Muscle of arm (tissue), 14 donors: ENCODE measurements at places on chromosomes 4 and X. TPM values are rescaled to one million over a fixed set of nuclear protein-coding genes. Genes with fewer than 3 reads are reported as not detected.

- no peak for DNase-seq
Measured at GRCh38 chrX:123918106-123918721, 43.3 kb upstream of the STAG2 start.

DNA sequence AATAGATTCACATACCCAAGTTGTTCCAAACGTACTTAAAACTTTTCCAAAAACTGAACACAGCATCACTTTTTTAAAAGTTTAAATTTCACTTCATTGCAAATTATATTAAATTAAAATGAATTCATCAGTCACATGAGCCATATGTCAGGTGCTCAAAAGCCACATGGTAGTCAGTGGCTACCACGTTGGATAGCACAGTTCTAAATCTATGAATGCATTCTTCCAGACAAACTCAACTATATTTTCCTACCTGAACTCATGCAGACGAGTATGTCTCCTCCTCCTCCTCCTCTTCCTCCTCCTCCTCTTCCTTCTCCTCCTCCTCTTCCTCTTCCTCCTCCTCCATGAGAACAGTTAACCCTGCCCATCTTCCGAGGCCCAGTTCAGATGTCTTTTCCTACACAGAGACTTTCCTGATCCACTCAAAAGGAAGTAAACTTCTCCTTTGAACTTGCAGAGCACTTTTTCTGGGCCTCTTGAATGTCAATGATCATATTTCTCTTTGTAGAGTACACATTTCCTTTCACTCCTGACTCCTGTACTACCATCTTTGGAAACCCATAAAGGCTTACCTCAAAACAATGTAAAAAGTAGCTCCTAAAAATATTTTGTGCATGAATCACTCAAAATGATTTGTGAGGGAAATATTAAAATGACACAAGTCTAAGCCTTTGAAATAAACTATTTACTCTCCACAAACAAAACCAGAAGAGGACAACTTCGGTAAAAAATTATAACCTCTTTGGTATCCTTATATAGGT is 172.6 kb downstream of the AMELX start:
- no peak for DNase-seq

Gene ARHGAP36
- polyA plus RNA-seq, result 644 TPM

Gene ING2
- 32.4 TPM for polyA plus RNA-seq

Gene POU4F2
- polyA plus RNA-seq, result not detected

Gene CXCL13
- polyA plus RNA-seq, result not detected

DNA sequence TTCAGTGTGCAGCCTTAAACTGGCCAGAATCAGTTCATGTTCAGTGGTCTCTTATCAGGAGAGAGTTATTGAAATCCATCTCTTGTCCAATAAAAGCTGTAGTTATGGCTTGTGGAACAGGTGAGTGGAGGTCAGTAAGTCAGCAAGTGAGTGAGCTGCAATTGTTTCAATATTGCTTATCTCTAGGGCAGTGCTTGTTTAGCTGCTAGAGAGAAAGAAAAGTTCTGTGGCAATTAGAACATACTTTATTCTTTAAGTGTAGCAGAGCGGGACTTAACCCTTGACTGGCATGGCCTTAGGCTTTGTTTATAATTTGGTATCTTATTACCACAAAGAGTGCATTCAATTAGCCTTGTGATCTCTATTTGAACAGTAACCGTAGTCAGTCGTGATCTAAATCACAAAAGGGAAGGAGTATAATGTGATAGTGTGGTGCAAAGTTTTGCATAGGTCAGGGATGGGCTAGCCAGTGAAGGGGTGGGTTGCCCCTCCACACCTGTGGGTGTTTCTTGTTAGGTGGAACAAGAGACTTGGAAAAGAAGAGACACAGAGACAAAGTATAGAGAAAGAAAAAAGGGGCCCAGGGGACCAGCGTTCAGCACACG is 6.9 kb upstream of the ETDC start:
- no peak for DNase-seq

- no peak for DNase-seq
Measured at GRCh38 chrX:13284570-13284969, 35.3 kb downstream of the ATXN3L start.

DNA sequence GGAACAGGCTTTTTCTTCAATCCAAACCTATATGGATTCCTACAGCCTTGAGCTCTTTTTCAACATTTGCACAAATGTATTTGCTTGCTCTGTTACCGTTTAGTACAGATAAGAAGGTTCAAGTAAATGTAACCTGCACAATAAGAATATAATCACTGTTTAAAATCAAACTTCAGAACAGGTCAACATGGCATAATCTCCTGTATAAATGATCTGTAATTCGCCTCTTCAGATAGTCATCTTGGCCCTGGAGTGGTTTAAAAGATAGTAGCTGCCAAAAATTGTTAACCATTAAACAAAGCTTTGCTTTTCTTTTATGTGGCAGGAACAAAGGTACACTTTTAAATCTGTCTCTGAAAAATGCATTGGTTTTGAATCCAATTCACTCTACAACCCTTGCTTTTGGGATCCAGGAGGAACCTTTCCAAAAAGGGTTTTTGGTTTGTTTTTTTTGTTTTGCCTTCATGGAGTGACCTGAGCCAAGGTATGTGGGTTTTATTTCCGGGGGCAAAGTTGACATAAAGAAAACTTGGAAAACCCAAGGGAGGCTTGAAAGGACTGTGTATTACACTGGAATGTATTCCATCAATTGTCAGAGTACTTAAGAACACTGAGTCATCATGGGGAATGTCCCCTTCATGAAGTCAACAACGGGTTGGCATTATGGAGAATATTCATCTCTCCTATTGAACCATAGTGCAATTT is 210.4 kb upstream of the HCCS start:
- no peak for DNase-seq

DNA sequence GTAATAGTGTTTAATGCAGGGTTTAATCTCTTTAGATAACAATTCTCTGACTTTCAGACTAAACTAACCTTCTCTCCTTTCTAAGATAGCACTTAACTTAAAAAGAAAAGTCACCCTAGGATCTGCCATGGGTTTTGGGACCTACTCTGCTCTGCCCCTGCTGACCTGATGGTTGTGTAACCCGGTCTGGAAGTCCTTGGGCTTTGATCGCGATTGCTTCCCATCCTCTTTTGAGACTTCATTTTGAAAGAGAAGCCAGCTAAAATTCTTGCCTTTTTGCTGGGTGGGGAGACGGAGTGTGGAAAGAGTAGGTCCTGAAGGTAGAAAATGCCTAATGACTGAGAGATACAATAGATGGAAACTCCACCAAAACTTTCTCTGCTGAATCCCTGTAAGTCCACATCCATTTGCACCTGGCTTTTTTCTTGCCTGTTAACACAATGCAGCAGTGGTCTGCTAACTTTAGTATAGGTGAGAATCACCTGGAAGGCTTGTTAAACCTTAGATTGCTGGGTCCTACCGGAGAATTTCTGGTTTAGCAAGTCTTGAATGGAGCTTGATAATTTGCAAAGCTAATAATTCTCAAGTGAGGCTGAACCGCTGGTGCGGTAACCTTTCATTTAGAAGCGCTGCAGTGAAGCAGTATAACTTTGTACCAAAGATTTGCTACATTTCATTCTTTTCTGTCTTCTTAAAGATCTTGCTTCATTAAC is 45.6 kb upstream of the CCSER1 start:
- no peak for DNase-seq

Gene HAND2
- polyA plus RNA-seq, result 20.5 TPM

DNA sequence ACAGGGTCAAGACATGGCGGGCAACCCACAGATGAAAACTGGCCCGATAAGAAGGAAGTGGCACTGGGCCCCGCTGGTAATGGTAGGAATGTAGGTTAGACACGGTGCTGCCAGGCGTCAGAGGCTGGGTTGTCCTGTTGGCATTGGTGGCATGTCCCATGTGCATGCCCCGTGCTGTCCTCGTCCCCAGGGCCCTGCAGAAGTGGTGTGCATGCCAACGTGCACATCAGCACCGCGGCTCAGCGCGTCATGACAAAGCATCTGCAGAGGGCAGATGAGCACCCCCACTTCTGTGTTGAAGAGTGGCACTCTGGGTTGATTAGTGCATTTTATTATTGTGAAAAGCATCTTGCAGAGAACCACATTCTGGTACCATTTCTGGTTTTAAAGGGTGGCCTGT is 35.6 kb downstream of the NELFA start:
- no peak for DNase-seq

DNA sequence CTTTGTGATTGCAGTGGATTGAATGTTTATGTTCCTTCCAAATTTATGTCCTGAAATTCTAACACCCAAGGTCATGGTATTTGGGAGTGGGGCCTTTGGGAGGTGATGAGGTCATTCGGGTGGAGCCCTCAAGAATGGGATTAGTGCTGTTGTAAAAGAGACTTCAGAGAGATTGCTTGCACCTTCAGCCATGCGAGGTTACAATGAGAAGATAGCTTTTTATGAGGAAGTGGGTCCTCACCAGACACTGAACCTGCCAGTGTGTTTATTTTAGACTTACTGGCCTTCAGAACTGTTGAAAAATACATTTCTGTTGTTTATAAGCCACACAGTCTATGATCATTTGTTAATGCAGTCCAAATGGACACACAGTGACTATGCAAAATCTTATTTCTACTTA is 161.0 kb upstream of the GPRIN3 start:
- no peak for DNase-seq

DNA sequence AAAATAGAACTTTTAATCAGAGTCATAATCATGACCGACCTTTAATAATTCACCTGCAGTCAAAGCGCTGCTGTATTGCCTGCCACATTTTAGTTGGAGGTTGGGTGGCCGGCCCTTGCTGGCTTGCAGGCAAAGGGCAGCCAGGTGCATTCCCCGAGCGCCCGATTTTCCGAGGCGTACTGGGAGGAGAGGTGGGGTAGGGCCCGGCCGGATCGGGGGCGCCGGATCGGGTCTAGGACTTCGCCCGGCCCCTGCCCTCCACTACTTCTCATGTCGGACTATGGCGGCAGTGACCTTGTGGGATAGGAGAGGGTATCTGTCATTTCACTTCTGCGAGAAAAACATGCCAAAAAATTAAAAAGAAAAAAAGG is 2.5 kb upstream of the RS1 start:
- no peak for DNase-seq

Gene DOCK11
- polyA plus RNA-seq, result 20.5 TPM

DNA sequence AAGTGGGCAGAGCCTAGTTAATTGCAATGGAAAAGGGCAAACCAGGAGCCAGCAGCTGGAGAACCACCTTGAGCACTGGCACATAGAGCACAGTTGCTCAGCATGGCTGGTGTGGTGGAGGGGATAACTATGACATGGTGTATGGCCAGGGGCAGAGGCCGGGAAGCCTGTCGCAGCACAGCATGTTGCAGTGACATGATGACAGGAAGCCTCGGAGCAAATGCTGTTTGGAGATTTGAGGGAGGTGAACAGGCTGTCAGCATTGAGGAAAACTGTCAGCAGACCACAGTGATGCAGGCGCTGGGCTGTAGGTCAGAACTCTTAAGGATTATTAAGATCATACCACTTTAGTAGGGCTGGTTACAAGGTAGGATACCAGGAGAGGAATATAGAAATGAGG is 228.7 kb downstream of the CBR4 start:
- DNase-seq, result no peak

Gene TEX13D
- not detected for polyA plus RNA-seq

DNA sequence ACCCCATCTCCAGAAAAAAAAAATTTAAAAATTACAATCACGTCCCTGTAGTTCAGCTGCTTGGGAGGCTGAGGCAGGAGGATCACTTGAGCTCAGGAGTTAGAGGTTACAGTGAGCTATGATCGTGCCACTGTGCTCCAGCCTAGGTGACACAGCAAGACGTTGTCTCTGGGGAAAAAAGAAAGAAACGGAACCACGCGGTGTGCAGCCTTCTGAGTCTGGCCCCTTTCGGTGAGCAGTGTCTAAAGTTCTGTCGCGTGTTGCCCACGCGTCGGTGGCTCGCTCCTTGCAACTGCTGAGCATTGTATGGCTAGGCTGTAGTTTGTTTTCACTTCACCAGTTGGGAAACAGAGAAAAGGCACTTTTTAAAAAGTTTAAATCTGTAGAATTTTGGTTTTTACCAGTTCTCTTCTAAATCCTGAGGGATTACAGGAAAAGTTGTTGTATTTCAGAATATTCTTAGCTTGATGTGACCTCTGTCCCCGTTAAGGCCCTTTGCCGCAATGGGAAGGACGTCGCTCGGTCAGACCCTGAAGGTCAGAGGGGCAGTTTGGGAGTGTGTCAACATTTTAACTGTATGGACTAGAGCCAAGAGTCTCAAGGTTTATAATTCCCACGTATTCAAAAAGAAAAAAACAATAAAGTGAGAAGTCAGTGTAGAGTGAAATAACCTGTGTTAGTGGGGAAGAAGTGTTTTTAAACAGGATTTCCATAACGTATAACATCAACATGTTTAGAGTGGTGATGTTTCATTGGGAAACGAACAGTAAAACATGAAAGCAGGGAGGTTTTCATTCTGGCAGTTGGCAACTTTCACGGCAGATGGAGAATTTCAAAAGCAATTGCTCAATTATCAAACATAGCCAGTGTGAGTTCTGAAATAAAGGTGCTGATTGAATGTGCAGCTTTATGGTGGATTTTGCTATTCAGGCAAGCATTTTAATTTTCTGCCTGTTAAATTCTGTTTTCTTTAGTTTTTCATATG is 45.8 kb upstream of the MSANTD1 start:
- no peak for DNase-seq
